Islet precursor cell (in vitro differentiated cells): ENCODE measurements at places on chromosomes 2 and 18.

DNA sequence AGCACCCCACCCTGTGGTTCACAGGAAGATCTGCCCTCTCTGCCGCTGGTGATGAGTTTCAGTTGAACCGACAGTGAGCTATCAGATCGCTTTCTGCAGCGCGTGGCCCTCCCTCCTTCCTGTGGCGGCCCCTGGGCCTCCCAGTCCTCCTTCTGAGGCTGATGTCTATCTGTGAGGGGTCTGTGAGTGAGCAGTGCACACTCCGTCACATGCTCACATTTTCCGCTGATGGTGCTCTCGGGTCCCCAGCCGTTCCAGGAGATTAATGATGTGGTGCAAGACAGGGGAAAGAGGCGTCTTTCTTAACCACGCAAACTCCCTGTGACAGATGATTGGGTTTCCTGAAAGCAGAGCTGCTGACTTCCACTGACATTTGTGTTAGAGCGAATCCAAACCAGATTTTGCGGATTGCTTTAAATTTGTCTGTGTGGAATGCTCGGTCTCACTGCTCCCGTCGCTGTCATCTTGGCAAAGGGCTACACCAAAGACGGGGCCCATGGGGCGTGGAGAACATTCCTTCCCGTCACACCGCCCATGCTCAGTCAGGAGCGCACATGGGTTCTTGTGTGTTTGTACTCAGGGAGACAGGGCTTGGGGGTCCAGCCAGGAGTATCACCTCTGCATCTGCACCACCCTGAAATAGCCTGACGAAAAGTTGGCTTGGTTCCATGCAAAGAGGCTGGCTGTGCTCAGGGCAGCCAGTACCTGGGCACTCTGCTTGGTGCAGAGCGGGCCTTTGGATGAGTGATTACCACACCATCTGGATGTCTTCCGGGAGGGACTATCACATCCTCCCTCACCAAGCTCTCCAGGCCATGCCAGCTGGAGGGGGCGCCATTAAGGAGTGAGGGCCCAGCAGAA lies 154.7 kb upstream of the HS6ST1 start:
- DNase-seq, result peak; percentile 52

- DNase-seq, result no peak
Measured at GRCh38 chr2:171979103-171979502, 20.6 kb upstream of the METAP1D start.

DNA sequence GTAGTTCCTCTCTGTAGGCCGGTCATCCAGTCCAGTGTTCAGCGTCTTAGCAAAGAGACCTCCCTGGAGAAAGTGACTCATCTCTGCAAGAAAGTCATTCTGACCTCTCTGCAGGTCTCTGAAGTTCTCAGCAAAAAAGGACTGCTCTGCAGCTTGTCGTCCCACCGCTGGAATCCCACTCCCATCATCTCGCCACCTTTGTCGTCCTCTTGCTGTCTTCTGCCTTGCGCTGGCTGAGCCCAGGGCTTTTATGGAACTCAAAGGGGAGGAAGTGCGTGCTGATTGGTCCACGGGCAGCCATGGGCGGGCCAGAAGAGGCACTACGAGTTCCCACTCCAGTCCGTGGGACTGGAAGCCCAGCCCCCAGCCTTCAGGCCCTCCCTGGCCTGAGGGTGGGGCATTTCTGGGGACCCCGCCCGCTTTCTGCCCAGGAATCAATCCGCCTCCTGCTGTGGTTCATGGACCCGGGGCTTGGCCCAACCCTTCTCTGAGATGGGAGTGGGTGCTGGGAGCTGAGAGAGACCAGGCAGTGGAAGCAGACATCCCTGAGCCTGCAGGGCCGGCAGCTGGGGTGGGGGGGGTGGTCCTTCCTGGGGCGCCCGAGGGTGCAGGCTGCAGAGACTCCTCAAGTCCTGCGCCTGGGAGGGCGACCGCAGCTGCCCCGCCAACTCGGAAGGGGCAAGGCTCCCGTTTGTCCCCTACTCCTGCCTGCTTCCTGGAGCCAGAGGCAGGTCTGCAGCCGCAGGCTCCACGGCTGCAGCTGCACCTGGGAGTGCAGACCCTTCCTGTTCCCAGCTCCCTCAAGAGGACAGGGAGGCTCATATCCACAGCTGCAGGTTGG lies 660.7 kb upstream of the RAB6C start:
- DNase-seq, result peak; percentile 87

- no peak for DNase-seq
Measured at GRCh38 chr2:152464851-152465470, 130.0 kb downstream of the FMNL2 start.

DNA sequence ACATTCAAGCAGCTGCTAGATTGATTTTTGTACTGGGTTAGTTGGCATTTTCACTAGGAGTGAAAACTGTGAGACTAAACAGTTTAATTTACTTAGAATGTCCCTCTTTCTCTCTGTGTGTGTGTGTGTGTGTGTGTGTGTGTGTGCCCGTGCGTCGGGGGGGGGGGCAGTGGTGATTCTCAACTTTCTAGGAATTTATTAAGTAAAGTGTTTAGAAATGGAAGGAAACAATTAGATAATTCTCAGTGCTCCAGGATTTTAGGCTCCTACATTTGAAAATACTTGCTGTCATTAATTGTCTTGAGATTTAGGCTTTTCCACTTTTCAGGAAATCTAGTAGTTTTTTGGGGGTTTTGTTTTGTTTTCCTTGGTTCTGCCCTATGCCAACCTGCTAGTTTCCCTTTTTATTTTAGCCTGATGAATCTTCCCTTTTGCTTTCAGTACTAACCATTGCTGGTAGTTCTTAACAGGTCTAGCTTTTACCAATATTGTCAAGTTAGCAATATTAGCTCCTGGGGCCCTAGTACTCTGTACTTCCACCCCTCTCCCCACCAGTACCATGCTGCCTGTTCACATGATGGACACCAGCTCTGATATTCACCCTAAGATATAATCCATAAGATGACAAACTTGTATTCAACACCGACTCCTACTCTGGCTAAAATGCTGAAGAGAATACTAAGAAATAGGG lies 4.9 kb downstream of the EPAS1 start:
- DNase-seq, result no peak

DNA sequence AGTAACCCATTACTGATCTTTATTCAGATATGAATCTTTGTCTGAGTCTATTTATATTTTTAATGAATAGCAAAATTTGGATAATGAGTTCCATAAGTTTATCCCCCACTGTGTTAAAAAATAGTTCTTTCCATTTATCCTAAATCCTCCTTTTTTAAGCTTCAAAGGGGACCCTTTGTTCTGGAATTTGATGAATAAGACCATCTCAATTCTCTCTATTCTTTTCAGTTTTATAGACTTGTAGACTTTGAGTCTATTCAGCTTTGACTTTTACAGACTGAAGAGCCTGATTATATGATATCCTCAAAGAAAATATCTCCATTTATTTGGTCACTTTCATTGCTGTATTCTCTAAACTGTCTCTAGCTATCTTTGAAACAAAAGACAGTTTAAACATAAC lies 2146.1 kb upstream of the CELF4 start:
- DNase-seq, result no peak

DNA sequence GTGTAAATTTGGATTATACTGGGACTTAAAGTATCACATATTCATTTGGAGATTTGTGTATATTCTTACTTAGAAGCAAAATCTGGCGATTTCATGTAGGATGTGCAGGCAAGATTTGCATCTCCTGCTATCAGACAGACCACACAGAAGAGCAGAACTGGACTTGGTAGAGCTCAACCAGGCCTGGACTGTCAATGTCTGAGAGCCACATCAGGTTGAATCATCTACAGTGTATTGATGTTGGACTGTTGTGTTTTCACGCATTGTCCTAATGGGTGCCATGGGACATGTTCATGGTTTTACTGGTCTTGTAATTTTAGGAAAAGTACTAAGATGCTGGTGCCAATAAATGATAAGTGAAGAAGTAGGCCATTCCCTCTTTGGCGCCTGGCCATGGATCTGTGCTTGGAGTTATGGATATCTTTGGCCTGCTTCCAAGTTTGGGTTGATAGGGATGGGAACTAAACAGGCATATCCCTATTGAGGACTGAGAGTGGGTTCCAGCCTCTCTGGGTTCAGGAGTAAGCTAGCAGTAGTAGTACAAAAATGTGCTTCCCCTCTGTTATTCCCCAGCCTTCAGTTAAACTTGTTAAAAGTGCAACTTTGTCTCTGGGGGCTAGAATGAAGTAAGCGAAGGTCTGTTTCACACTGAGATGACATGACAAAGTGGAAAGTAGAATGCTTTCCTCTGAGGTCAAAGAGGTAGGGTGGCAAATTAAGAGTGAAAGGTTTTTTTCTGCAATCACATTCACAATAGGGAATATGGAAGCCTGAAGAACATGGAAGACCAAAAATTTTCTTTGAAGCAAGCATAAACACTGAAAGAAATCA lies 49.2 kb upstream of the NEMP2 start:
- no peak for DNase-seq

DNA sequence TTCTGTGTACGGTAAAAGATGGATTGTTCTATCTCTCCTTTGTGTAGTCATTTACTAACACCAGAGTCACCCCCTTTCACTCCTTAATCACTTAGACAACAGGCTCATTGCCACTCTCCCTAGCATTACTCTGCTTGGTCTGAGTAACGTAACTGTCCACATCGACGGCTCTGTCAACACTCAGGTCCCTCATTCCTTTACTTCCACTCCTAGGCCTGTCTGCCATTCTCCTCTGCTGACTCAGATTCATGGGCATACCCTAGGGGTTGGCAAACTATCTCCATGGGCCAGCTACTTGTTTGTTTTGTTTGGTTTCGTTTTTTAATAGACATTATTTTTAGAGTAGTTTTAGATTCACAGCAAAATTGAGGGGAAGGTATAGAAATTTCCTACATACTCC lies 243.9 kb downstream of the NR4A2 start:
- peak; percentile 77 for DNase-seq

DNA sequence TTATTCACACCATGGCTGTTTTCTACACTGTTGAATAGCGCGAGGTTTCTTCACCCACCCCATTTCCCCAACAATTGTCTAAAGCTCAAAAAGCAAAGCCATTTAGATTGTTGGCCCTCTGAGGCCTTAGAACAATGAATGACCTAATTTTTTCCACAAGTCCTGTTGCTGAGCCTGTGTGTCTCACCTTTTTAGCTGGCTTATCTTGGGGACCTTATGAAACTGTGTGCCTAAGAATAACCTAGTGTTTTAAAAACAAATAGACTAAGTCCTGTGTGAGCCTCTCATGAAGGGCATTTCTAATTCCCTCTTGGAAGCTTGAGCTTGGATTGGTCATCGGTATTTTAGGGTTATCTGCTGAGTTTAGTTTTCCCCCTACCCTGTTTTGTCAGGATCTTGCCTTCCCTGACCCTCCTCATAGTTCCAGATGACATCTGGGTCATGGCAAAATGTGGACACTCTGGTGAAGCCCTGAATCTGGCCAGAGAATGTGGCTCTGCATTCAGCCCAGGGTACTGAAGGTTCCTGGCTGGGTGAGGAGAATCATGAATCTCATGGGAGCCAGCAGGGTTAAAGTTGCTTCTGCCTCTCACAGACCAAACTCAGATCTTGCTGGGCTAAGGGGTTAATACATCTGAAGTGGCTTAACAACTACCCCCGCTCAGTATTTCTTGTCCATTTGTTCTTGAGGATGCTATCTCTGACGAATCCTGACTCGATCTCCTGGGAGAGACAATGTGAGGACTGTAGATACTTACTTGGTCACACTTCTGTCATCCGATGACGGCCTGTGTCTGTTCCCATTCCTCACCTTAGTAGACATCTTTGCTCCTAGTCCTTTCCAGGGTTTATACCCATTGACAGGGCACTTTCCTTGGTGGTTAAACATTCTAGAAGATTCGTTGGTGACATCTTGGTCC lies 104.2 kb upstream of the MAP4K3 start:
- no peak for DNase-seq

DNA sequence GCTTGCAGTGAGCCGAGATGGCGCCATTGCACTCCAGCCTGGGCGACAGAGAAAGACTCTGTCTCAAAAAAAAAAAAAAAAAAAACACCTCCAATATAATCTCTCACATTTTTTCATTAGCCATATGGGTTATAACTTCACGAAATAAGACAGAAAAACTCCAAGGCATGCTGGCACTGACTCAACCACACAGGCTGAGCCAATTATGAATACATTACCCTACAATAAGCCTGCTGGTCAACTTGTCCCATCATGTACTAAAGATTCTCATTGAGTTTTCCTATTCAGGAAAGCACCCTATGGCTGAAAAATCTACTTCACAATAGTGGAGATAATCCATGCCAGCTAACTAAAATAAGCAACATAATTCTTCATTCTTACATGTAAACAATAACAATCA lies 12.8 kb upstream of the MAP3K20 start:
- no peak for DNase-seq

GRCh38 chr2:52194342-52194741 lies 1162.4 kb upstream of the NRXN1 start:
- no peak for DNase-seq

GRCh38 chr2:157830696-157831570 lies 45.2 kb downstream of the ACVR1 start:
- no peak for DNase-seq

GRCh38 chr18:9115984-9116383 lies 13.5 kb downstream of the NDUFV2 start:
- no peak for DNase-seq
